Endodermal cell (in vitro differentiated cells): ENCODE measurements at places on chromosomes 4 and X.

DNA sequence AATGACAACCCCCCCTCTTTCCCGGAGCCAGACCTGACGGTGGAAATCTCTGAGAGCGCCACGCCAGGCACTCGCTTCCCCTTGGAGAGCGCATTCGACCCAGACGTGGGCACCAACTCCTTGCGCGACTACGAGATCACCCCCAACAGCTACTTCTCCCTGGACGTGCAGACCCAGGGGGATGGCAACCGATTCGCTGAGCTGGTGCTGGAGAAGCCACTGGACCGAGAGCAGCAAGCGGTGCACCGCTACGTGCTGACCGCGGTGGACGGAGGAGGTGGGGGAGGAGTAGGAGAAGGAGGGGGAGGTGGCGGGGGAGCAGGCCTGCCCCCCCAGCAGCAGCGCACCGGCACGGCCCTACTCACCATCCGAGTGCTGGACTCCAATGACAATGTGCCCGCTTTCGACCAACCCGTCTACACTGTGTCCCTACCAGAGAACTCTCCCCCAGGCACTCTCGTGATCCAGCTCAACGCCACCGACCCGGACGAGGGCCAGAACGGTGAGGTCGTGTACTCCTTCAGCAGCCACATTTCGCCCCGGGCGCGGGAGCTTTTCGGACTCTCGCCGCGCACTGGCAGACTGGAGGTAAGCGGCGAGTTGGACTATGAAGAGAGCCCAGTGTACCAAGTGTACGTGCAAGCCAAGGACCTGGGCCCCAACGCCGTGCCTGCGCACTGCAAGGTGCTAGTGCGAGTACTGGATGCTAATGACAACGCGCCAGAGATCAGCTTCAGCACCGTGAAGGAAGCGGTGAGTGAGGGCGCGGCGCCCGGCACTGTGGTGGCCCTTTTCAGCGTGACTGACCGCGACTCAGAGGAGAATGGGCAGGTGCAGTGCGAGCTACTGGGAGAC, 1.6 kb downstream of the PCDH10 start:
- DNase-seq: peak; percentile 80

GRCh38 chr4:143089291-143089690, 95.4 kb upstream of the USP38 start:
- DNase-seq: peak; percentile 73

DNA sequence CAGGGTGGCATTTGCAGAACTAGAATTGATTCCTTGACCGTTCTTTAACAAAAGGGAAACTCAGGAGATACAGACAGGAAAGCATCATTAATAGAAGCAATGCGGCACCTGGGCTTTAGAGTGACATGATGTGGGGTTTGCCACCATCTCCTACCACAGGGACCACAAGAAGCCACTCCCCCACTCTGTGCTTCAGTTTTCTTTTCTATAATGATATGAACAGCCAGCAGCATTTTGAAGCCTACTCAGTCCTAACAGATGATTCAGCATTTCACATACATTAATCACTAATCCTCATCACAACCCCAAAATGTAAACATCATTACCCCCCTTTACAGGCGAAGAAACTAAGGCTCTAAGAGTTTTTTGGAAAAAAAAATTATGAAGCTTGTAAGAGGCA, 22.9 kb downstream of the CCDC149 start:
- DNase-seq: no peak

- DNase-seq: no peak
Observed at GRCh38 chrX:42087960-42088359, 164.6 kb upstream of the CASK start.

- DNase-seq: no peak
Observed at GRCh38 chr4:158299459-158300007, 89.2 kb downstream of the TMEM144 start.

- peak; percentile 84 for DNase-seq
Observed at GRCh38 chr4:48175328-48175727, 41.3 kb upstream of the TXK start.

DNA sequence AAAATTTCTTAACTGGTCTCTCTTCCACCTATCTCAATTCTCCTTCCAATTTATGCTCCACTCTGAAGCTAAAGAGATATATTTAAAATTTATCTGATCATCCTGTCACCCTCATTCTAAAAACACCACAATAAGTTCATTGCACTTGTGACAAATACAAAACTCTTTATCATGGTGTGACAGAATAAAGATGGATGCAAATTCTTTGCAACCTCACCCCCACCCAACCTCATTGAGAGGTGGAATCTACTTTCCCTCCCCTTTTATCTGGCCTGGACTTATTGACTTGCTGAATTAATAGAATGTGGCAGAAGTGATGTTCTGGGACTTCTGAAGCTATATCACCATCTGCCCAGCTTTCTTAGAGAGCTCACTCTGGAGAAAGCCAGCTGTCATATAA, 46.5 kb downstream of the IDS start:
- no peak for DNase-seq

DNA sequence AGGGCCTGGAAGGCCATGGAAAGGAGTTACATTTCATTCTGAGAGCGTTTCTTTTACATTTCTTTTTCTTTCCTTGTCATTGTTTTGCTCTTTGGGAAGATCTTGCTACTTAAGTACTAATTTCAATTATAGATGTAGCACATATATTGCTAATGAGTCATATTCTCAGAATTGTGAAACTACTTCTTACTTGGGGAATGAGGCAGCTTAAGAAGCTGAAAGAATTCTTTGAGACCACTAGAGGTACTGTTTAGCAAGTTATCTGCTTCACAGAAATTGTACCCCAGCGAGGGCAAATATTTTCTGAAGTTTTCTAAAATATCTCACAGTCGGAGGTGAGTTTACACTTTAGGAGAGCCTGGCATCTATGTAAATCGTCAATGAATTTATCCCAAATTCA, 100.6 kb downstream of the AFF2 start:
- DNase-seq: no peak

- peak; percentile 94 for DNase-seq
Observed at GRCh38 chr4:141133146-141133998, at the start of gene RNF150. Gene RNF150, minus strand, starts transcription at chr4:141133469.

GRCh38 chr4:3759236-3759635, 6.9 kb upstream of the ADRA2C start:
- no peak for DNase-seq

DNA sequence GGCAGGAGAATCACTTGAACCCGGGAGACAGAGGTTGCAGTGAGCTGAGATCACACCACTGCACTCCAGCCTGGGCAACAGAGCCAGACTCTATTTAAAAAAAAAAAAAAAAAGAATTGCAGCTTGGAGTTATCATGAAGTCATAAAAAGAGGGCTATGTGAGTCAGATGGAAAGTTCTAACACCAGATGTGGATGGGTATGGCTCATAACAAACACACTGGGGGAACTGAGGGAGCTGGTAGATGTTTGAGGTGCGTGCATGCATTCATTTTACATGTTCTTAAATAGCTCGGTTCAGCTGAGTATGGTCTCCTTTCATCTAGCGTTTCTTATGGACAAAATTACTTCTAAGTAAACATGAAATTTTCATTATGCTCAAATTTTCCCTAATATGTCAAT, 11.7 kb downstream of the TRMT2B start:
- DNase-seq: no peak

DNA sequence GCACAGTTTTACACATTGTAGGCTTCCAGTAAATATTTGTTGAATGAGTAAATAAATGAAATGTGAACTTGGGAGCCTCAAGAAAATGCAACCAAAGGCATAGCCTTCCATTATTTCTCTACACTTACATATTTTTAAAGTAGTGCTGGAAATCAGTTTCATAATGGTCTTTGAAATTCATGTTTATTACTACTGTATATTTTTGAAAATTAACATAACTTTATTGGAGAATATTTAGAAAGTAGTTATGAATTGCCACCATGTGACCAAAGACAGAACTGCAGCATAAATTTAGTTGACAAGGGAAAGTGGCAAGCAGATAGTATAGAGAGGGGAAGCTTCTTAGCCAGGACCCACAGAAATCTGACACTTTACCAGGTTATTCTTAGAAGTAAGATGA, 6.4 kb downstream of the TCEAL8 start:
- no peak for DNase-seq

- no peak for DNase-seq
Observed at GRCh38 chr4:134174271-134174670, 27.3 kb downstream of the PABPC4L start.

- peak; percentile 44 for DNase-seq
Observed at GRCh38 chrX:132622130-132622529, 133.3 kb upstream of the MBNL3 start.

DNA sequence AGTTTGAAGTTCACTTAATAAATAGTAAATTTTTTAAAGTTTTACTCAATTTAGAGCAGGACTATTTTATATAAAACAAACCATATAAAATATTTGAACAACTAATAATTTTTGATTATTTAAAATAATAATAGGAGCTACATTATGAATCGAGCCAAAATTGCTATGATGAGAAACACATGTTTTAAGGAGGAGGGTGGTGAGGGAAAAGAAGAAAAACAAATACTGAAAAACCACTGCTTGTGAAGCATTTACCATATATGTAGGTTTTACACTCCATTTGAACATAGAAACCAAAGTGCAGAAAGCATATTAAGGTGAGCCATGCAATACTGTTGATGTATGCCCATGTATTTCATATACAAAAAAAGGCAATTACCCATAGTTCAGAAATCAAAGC, 448.9 kb downstream of the FSTL5 start:
- DNase-seq: no peak
